Stimulated activated CD8-positive, alpha-beta memory T cell treated with anti-CD3 and anti-CD28 coated beads, Interleukin-4, amount 100 ng/mL, for 4 hours (primary cell): ENCODE measurements at places on chromosomes 3 and 15.

DNA sequence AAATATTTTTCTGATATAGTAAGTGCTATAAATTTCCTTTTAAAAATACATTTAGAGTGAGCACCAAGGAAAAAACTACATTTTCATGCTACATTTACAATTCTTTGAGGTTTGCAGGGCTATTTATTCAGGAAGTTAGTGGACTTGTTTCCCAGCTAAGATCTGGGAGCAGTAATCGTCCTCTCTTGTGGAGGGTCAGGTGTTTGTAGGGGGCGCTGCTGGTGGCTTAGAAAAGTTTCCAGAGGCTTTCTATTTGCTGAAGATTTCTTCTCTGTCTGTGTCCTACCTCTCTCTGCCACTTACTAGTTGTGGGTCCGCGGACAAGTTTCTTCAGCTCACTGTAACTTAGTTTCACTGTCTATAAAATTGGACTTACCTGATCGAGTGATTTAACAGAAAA, 163.9 kb downstream of the PEX5L start:
- DNase-seq = no peak

GRCh38 chr3:171526869-171527268, 66.7 kb upstream of the TNIK start:
- DNase-seq = no peak

- DNase-seq = no peak
These were observed 676 bp downstream of the CNOT10 start for GRCh38 chr3:32685543-32686185.

DNA sequence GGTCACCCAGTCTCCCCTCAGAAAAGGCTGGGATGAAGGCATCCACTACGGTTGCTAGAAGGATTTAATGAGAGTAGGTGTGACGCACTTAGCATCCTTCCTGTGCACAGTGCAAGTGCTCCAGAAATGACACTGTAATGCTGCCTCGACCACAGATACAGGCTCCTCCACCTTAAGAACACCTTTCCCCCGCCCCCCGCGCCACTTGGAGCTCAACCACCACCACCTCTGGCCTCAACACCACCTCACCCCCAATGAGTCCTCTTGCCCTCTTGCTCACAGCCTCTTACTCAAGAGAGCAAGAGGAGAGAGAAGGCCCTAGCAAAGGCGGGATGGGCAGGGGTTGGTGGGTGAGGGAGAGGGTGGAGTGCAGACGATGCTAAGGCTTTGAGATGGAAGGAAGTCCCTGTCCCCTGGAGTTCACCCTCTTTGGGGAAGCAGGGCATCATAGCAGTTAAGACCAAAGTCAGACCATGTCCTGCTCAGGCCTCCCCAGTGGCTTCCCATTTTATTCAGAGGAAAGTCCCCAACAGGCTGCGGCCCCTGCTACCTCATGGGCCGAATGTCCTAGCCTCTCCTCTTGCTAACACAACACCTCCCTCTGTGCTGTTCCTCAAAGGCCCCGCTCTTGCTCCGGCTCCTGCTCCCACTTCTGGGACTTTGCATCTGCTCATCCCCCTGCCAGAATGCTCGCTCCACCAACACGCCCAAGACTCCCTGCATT, 8.3 kb downstream of the STARD5 start:
- DNase-seq = no peak

DNA sequence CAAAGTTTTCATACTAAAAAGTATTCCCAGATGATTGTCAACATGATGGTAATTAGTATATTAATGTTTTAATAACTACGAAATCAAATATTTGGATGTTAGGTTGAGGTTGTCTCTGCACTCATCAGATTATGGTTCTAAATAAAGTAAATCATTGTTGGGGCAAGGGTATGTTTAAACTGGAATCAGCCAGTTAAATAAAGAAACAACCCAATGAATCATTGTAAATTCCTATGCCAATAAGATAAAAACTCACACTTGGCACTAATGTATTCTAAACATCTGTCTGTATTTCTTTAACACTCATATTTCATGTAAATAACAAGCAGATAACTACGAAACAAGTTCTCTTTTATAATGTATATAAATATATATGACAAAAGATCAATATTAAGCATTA, 92.7 kb downstream of the PEAK1 start:
- no peak for DNase-seq

- DNase-seq = no peak
These were observed 45.4 kb downstream of the GRK7 start for GRCh38 chr3:141808586-141808985.

- no peak for DNase-seq
These were observed 686 bp downstream of the MYRIP start for GRCh38 chr3:39809995-39810595.

DNA sequence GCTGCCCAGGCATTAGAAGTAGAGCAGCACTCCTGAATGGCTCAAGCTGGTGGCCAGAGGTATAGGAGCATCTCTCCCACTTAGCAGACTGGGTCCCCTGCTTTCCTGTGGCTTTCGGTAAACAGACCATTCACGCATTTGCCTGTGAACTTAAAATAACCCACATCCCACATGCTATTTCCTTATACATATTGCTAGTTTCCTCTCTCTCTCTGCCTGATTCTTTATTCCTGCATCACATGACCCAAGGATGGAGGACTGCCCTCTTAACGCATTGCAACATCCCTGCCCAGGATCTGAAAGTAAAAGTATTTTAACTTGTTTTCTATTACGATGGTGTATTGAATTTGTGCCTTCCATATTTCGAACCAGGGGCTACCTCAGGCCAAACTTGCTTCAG, 43.4 kb upstream of the NLGN1 start:
- no peak for DNase-seq

- no peak for DNase-seq
These were observed 604.8 kb downstream of the UNC13C start for GRCh38 chr15:54582863-54583643.

GRCh38 chr3:31157893-31158620, 263.6 kb upstream of the GADL1 start:
- DNase-seq = no peak

DNA sequence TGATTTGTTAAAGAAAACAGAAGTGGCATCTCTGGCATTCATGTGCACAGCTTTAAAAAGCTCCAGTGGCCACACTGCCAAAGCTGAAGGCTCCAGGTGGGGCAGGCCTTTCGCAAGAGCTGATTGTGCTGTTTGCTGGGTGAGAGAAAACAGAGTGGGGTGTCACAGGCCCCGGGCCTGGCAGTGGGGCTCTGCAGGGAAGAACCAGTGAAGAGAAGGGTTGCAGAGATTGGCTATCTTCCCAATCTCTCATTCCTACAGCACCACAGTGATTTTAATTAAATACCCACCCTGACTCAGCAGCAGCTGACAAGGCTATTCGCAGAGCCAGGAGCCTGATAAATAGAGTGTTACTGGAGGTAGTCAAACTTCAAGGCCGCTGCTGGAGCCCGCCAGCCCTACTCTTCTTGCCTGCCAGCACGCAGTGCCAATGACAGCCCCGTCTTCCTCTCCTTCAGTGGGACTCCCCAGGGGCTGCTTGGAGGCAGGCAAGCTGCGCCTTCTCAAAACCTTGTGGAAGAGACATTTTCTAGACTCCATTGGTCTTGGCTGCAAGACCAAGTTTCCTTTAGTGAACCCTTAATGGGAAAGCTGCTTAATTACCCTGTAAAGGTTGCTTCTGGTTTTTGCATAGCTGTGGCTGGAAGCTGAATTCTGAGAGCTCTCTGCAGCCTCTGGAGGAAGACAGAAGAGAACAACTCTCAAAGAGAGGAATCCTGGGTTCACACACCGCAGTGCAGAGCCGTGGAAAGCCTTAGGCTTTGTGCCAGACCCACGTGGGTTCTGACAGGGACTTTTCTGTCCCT, 225.8 kb upstream of the SLCO3A1 start:
- no peak for DNase-seq

- no peak for DNase-seq
These were observed 289.7 kb upstream of the MCTP2 start for GRCh38 chr15:93941697-93942096.

- DNase-seq = no peak
These were observed 105.2 kb downstream of the CHCHD4 start for GRCh38 chr3:14019459-14019858.

GRCh38 chr3:196423044-196423781, 9.0 kb downstream of the UBXN7 start:
- DNase-seq = no peak

- DNase-seq = no peak
These were observed 48.7 kb upstream of the FHIT start for GRCh38 chr3:61300006-61300380.

DNA sequence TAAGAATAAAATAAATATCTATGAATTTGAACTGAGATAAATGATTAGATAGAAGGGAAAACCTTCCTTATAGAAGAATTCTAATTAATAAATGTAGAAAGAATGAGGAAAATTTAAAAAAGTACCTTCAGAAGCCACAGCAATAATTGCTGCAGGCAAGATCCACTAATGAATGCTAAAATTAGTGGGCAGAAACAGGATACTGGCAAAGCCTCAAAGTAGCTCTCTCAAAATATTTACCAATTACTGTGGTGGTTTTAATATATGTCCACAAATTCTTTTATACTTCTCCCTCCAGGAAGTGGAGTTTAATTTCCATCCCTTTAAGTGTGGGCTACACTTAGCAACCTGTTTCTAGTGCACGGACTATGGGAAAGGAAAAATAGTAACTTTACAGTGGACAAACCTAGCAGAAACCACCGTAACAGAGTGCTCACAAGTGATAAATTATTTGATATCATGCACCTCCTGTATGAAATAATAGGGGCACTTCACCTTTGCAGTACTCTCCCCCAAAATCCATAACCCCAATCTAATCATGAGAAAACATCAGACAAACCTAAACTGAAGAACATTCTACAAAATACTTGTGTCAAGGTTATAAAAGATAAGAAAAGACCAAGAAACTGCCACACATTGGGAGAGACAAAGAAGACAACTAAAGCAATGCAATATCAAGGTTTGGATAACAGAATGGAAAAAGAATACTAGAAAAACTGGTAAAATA, 6.8 kb downstream of the PEAK1 start:
- no peak for DNase-seq

DNA sequence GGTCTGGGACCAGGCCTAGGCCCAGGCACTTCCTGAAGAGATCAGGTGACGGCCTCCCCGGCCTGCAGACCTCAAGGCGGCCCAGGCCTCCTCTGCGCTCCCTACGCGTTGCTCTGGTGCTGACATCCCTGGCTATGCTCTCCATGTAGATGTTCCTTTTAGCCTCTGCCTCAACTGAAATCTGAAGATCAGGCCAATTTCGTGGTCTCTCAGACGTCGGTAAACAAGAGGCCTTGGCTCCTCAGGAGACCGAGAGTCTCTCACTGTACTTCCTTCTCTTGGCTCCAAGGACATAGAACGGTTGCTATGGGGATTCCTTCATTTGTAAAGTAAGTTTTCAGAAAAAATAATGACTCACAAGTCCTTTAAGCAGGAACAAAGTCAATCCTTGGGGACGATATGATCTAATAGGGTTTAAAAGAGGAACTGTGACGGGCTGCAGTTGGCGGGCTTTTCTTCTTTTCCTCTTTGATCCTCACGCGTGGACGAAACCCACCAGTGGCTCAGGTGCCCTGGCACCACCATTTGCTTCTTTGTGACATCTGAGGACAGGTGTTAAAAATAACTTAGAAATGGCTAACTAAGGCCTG, 55.6 kb upstream of the CGNL1 start:
- DNase-seq = no peak

- DNase-seq = no peak
These were observed 407.1 kb upstream of the CFAP20DC start for GRCh38 chr3:59456852-59457485.

- no peak for DNase-seq
These were observed 425.3 kb upstream of the CBLB start for GRCh38 chr3:106294121-106294520.

DNA sequence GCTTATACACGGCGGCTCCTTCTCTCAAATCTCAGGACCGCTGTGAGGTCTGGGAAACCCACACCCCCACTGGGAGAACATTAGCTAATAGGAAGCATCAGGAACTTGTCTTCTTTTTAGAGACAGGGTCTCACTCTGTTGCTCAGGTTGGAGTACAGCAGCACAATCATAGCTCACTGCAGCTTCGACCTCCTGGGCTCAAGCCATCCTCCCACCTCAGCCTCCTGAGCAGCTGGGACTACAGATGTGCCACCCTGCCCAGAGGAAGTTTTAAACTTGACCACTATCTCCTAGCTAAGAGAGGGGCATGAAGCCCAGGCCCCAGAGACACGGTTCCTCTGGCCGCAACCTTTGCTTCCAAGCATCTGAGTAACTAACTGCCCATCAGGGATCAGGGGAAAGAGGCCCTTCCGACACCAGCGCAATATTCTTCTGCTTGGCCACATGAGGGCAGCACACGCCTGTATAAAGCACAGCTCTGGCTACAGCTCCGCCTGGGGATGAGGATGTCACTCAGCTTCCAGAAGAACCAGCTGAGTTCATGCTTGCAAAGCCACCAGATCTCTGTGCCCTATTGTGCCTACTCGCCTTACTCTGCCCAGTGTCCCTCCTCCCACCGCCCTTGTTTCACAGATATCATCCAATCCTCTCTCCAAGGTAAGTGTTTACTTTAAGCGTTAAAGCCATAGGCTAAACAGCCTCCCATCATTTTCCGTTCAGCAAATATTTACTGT, 57.6 kb upstream of the SLC6A11 start:
- no peak for DNase-seq

DNA sequence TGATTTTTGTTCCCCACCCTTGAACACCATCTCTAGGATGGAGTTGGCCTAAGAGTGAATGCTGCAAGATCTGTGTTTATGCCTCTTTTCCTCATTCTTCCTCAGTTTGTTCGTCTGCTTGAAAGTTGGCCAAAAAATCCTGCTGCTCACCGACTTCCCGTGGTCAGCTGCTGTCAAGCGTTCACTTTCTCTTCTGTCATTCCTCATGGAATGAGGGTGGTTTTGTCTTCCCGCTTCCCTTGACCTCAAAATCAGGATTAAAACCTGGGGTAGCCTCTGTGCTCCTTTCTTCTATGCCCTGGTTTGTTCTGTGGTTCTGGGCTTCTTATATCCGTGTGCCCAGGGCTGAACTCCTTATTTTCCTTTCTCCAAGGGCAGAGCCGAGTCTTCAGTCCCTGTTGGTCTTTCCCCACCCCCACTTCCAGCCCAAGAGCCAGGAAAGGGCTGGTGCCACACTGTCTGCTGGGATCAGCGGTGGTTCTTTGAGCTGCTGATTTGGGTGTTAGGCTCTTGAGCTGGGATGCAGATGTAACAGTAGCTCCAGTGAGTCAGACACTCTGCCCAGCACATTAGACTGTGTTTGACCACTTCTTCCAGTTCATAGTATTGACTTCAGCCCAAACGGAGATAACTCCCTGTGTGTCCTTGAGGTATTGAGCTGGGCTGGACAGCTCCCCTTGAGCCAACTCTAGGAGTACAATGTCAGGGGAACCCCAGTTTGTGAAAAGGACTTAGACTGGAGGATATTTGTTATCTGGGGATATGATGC, 2.3 kb downstream of the SERF2 start:
- no peak for DNase-seq

- no peak for DNase-seq
These were observed 28.5 kb downstream of the LHFPL4 start for GRCh38 chr3:9525078-9525477.

DNA sequence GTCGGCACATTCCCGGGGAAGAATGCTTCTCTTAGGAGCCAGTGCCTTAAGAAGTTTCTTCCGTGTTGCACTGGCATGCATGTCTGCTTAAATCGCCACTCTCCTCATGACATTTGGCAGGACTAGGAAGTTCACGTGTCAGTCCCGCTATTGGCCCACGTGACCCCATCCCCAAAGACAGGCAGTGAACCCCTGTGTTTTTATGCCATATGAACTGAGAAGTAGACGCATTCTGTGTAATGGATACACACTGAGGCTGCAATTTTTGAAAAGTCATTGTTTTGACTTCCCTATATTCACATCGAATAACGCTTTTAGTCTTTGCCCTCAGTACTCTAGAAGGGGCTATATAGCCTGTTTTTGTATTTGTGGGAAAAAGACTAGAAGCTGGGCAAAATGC, 125.6 kb upstream of the TBL1XR1 start:
- no peak for DNase-seq

GRCh38 chr3:58536501-58537411, at the start of gene ACOX2:
TSS of gene ACOX2 (minus strand) at chr3:58537190. CDS start at chr3:58535106, 2,084 bp downstream.
- DNase-seq = no peak
